ENCODE measurements at places on chromosomes 3 and 15.

DNA sequence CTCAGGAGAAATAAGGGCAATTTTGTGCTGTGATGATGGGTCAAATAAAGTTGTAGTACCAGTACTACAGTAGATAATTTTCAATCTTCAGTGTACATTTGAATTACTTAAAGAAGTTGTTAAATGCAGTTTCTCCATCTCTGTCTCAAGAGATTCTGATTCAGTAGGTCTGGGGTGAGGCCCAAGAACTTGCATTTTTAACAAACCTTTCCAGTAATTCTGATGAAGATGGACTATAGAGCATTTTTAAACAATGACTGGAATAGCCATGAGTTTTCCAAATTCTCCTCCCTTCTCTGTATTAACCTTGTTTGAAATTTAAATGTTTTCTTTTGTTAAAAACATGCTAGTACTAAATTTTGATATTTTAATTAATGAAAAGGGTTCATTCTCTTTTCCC is 127.0 kb upstream of the CD96 start:
- DNase-seq, result no peak

DNA sequence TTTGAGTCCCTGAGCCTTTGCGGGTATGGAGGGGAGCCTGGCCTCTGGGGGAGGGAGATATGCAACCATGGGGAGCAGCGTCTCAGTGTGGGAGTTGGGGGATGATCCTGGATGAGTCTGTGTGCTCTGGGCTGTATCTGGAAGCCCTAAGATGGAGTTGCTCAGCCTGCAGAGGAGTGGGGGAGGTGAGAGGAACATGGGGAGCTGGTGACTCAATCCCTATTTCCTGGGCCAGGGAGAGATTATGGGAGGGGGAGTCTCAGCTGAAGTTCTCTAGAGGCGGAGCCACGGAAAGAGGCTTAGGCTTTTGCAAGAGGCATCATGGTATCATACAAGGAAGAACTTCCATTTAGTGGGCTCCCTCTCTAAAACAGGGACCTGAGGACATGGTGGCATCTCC is 59.5 kb upstream of the TMEM115 start:
- no peak for DNase-seq

GRCh38 chr15:57472861-57473260 is 96.6 kb downstream of the CGNL1 start:
- no peak for DNase-seq

DNA sequence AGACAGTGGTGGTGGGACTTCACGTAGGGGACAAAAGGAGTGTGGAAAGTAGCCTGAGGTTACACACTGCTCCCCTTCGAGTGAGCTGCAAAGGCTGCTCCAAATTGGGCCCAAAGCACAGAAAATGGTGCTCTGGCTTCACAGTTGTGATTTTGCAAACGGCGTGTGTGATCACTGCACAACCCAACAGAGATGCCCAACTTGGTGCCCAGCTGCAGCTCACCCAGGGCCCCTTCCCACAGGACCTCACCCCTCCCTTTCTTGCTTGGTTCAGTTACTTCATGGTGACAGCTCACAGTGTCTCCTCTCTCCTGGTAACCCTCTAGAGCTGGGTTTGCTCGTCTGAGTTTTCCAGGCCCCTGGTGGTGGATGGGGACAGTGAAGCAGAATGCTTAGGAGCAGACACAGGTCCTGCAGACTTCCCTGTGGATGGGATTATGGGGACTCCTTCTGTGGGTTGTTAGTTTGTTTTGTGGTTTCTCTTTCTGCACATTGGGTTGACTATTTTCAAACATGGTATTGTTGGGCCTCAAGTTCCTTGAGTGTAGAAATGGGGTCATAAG is 98.3 kb downstream of the TOP2B start:
- DNase-seq, result no peak

DNA sequence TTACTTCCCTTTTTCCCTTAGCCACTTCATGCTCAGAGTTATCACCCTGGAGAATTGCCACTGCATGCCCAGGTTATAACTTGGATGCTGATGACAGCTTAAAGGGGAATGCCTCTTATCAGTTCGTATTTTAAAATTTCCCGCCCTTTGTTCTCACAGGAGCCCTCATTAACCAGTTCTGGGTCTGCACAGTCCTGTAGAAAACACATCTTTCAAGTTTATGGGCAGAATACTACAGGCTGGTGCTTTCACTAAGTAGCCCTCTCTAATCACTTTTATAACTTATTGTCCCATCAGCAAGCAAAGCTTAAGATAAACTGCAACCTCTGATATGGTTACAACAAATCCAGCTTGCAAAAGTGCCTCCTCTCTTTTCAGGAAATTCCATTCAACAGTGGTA is 587.3 kb upstream of the UBE2E2 start:
- no peak for DNase-seq
